ENCODE measurements at places on chromosomes 7 and 10.

DNA sequence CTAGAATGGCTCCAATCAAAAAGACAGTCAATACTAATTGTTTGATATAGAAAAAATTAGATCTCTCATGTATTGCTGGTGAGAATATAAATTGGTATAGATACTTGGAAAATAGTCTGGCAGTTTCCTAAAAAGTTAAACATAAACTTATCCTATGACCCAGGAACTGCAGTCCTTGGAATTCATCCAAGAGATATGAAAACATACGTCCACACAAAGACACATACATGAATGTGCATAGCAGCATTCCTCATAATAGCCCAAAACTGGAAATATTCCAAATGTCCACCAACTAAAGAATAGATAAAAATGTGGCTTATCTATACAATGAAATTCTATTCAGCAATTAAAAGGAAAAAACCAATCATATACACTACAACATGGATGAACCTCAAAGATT is 128.4 kb downstream of the ZFAND4 start:
- no peaks in the 10 kb centered on the region for H3K36me3 ChIP-seq
- DNase-seq = no peak
- no peak overlapping the region for H3K27ac ChIP-seq
- no peaks in the 10 kb centered on the region for H3K27me3 ChIP-seq

- no peaks in the 10 kb centered on the region for H3K27me3 ChIP-seq
- H3K27ac ChIP-seq = no peak overlapping the region
- no peak for DNase-seq
- H3K36me3 ChIP-seq = no peaks in the 10 kb centered on the region
Observed at GRCh38 chr10:116164291-116164690, 108.7 kb downstream of the GFRA1 start.

DNA sequence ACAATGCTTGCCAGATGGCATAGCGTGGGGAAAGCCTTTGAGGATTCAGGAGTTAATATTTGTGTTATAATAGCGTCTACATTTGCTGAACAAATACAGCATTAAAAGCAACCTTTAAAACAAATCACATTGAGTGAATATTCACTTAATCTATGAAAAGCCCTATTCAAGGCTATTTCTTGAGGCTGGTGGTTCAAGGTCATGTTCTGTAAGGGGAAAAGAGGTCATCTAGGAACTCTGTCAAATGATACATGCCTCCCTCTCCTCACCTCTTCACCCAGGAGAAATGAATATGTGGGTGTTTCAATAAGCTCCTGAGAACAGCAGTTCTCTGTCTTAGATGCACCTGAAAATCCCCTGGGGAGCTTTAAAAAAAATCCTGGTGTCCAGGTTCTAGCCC is 303.0 kb downstream of the ELMO1 start:
- H3K27me3 ChIP-seq = no peaks in the 10 kb centered on the region
- H3K36me3 ChIP-seq = no peaks in the 10 kb centered on the region
- no peaks in the 10 kb centered on the region for H3K4me1 ChIP-seq
- no peak overlapping the region for H3K4me3 ChIP-seq
- H3K27ac ChIP-seq = no peak overlapping the region

DNA sequence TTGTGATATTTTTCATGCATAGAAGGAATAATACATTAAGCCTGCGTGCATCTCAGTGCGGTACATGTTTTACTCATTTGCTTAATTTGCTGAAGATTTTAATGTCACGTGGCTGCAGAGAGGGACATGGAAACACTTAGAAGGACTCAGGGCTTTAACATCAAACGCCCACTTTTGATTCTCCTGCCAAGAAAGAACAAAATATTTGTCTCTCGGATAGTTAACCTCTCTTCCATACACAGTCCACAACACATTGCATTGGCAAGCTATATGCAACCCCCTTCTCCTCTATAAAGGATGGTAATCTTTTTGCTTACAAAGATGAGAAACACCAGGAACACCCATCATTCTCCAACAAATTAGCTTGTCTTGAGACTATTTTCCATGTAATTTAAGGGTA is 148.0 kb upstream of the NRP1 start:
- no peaks in the 10 kb centered on the region for H3K27me3 ChIP-seq
- H3K4me3 ChIP-seq = no peak overlapping the region
- no peak for DNase-seq
- H3K36me3 ChIP-seq = no peaks in the 10 kb centered on the region
- no peak overlapping the region for H3K27ac ChIP-seq
- H3K4me1 ChIP-seq = no peaks in the 10 kb centered on the region

- no peak overlapping the region for H3K4me3 ChIP-seq
- no peak overlapping the region for H3K27ac ChIP-seq
- DNase-seq = no peak
- no peaks in the 10 kb centered on the region for H3K27me3 ChIP-seq
Observed at GRCh38 chr7:64611717-64612116, 48.8 kb upstream of the ZNF680 start.

- H3K27ac ChIP-seq = no peak overlapping the region
- H3K4me1 ChIP-seq = no peaks in the 10 kb centered on the region
- DNase-seq = no peak
- H3K4me3 ChIP-seq = no peak overlapping the region
- H3K36me3 ChIP-seq = peaks cover 14% of the 10 kb centered on the region
- no peaks in the 10 kb centered on the region for H3K27me3 ChIP-seq
Observed at GRCh38 chr10:125742465-125742864, 23.0 kb downstream of the EDRF1 start.

DNA sequence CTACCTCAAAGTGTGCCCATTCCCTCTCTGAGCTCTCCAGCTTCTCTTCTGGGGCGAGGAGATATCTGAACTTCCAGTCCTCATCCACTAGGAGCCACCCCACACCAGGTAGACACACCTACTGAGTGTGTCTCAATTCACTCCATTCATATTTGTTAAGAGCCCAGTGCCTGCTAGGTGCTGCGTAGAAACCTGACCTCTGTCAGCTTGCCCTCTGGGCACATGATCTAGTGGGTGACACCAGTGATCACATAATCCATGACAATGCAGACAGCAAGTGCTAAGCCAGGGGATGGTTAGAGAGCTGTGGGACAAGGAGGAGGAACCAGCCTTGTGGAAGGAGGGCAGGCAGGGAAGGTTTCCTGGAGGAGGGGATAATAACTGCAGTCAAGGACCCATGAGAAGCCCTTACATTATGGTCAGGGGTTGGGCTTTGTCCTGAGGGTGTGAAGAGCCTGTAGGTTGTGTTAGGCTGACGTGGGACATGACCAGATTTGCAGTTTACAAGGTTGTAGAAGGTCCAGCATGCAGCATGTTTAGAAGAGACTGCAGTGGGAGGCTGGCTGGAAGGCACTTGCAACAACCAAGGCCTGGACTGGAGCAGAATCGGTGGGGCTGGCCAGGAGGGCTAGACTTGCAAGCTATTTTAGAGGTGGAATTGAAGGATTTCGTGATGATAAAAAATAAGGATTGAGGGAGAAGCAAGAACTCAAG is 81.8 kb downstream of the COL13A1 start:
- H3K27me3 ChIP-seq = no peaks in the 10 kb centered on the region
- no peak for DNase-seq
- no peak overlapping the region for H3K27ac ChIP-seq
- no peak overlapping the region for H3K4me3 ChIP-seq

DNA sequence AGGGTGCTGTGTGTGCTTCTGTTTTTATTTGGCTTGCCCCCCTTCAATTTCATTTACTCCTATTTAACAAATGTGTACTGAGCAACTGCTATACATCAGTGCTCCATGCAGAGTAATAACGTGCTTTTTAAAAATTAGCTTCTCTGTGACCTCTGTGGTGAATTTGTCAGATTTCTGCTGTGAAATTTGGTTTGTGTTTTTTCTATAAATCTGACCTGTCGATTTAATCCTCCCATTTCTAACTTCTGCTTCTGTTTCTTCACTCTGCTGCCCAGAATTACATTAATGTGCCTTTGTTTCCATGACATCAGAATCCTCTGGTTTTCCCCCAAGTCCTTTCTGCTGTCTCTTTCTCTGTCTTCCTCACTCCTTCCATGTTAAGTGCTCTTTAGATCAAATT is 123.8 kb upstream of the CACNA2D1 start:
- no peak for DNase-seq
- H3K27ac ChIP-seq = no peak overlapping the region
- H3K4me3 ChIP-seq = no peak overlapping the region
- H3K27me3 ChIP-seq = no peaks in the 10 kb centered on the region
- no peaks in the 10 kb centered on the region for H3K36me3 ChIP-seq

- no peak for DNase-seq
- no peaks in the 10 kb centered on the region for H3K4me1 ChIP-seq
- H3K4me3 ChIP-seq = no peak overlapping the region
- H3K27me3 ChIP-seq = no peaks in the 10 kb centered on the region
- H3K36me3 ChIP-seq = no peaks in the 10 kb centered on the region
- no peak overlapping the region for H3K27ac ChIP-seq
Observed at GRCh38 chr7:40612298-40612697, 477.5 kb downstream of the SUGCT start.

GRCh38 chr7:131462059-131462458 is 94.4 kb downstream of the PODXL start:
- H3K4me1 ChIP-seq = no peaks in the 10 kb centered on the region
- no peak overlapping the region for H3K27ac ChIP-seq
- H3K4me3 ChIP-seq = no peak overlapping the region

DNA sequence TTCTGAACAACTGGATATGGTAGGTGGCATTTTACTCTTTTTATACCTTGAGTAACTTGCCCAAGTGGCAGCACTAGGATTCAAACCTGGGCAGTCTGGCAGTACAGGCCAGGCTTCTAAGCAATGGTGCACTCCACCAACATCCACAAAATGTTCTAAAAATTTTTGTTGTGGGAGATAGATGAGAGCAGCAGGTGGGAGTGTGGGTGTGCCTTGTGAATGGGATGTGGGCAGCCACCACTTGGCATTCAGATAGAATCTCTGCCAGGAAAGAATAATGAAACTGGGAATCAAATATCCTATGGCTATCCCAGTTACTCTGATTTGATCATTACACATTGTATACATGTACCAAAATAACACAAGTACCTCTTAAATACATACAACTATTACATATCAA is 810.7 kb downstream of the MAGI2 start:
- no peak overlapping the region for H3K4me3 ChIP-seq
- no peak overlapping the region for H3K27ac ChIP-seq
- no peaks in the 10 kb centered on the region for H3K4me1 ChIP-seq
- H3K36me3 ChIP-seq = no peaks in the 10 kb centered on the region
- DNase-seq = no peak

DNA sequence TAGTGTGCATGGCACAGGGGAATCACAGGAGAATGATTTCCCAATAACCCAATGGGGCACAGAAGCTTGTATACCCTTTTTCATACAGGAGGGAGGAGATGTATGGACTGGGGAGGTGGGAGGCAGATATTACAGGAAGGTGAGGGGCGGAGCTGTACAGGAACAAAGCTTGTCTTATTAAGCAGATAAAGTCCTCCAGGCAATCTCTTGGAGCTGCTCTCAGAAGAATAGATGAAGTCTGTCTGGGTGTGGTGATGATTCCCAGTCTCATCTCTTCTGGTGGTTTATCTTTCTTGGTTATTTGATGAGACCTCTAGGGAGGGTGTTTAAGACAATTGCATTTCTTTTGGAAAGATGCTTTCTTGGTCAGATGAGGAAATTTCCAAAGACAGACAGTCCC is 25.1 kb upstream of the CPA5 start:
- H3K36me3 ChIP-seq = no peaks in the 10 kb centered on the region
- no peak overlapping the region for H3K4me3 ChIP-seq
- H3K27me3 ChIP-seq = no peaks in the 10 kb centered on the region
- DNase-seq = no peak

GRCh38 chr7:131293018-131293417 is 34.7 kb upstream of the MKLN1 start:
- DNase-seq = no peak
- no peak overlapping the region for H3K27ac ChIP-seq
- H3K4me1 ChIP-seq = no peaks in the 10 kb centered on the region
- H3K27me3 ChIP-seq = no peaks in the 10 kb centered on the region
- H3K4me3 ChIP-seq = no peak overlapping the region
- no peaks in the 10 kb centered on the region for H3K36me3 ChIP-seq

Measured in prostate gland (tissue), 2 donors.